Lower lobe of right lung (tissue), 2 donors: ENCODE measurements at places on chromosomes 2 and 18. TPM values are rescaled to one million over a fixed set of nuclear protein-coding genes. Genes with fewer than 3 reads are reported as not detected.

GATA6 gene
- total RNA-seq = 22.1 TPM

DNA sequence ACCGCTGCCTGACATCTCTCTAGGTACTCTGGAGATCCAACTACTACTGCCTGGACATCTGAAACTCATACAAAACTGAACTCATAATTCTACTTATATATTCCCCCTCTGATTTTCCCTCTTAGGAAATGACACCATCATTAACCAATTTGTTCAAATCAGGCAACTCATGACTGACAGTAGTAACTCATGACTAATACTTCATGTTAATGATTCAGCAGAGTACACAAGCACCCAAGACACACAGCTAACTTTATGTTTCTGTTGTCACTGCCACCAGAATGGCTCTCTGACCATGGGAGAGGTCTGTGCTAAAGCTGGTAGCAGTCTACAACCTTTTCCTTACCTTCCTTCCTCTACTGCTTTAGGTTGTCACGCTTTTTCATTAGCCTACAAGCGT is 91.1 kb downstream of the ITSN2 start:
- H3K4me1 ChIP-seq = no peaks in the 10 kb centered on the region
- no peak overlapping the region for H3K4me3 ChIP-seq
- no peak for DNase-seq
- no peaks in the 10 kb centered on the region for H3K27me3 ChIP-seq
- peaks cover 96% of the 10 kb centered on the region for H3K36me3 ChIP-seq

- H3K4me1 ChIP-seq = no peaks in the 10 kb centered on the region
- no peak for DNase-seq
- H3K27me3 ChIP-seq = no peaks in the 10 kb centered on the region
- no peak overlapping the region for H3K27ac ChIP-seq
- no peak overlapping the region for H3K4me3 ChIP-seq
Observed at GRCh38 chr2:111624411-111625156, 259.4 kb downstream of the ANAPC1 start.

MAP2 gene
- 22.6 TPM for total RNA-seq

- no peaks in the 10 kb centered on the region for H3K4me1 ChIP-seq
- no peak overlapping the region for H3K27ac ChIP-seq
- no peaks in the 10 kb centered on the region for H3K27me3 ChIP-seq
- no peaks in the 10 kb centered on the region for H3K36me3 ChIP-seq
- no peak overlapping the region for H3K4me3 ChIP-seq
Observed at GRCh38 chr2:226578373-226578772, 221.2 kb downstream of the IRS1 start.

DNA sequence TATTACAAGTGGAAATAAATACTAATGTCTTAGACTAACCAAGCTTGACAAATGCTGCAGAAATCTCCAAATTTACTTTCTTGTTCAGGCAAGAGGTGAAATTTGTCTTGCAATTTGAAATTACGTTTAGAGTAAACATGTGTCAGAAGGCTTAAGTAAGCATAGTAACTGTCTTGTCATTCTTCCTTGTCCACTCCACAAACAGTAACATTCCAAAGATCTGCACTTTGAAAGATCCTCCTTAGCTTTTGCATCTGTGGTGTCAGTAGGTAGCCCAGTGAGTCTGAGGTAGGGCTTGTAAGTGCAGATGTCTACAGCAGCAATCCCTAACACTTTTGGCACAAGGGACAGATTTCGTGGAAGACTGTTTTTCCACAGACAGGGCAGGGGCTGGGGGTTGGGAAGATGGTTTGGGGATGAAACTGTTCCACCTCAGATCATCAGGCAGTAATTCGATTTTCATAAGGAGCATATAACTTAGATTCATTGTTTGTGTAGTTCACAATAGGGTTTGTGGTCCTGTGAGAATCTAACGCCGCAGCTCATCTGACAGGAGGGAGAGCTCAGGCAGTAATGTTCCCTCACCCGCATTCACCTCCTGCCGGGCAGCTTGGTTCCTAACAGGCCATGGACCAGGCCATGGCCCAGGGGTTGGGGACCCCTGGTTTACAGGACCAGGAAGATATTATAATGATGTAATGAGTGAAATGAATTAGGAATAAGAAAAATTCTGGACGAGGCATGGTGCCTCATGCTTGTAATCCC is 18.6 kb downstream of the RASGRP3 start:
- no peak overlapping the region for H3K27ac ChIP-seq
- no peaks in the 10 kb centered on the region for H3K27me3 ChIP-seq
- H3K4me1 ChIP-seq = peaks cover 16% of the 10 kb centered on the region
- DNase-seq = no peak

- no peak overlapping the region for H3K4me3 ChIP-seq
- H3K27ac ChIP-seq = no peak overlapping the region
- DNase-seq = no peak
- no peaks in the 10 kb centered on the region for H3K36me3 ChIP-seq
- H3K4me1 ChIP-seq = no peaks in the 10 kb centered on the region
Observed at GRCh38 chr2:13522917-13523821, 806.4 kb downstream of the TRIB2 start.

GRCh38 chr2:116456429-116456828 is 1358.1 kb upstream of the DDX18 start:
- no peak overlapping the region for H3K4me3 ChIP-seq
- H3K27ac ChIP-seq = no peak overlapping the region
- DNase-seq = no peak
- no peaks in the 10 kb centered on the region for H3K27me3 ChIP-seq
- no peaks in the 10 kb centered on the region for H3K4me1 ChIP-seq

GRCh38 chr2:213086571-213086970 is 64.8 kb downstream of the IKZF2 start:
- H3K4me1 ChIP-seq = no peaks in the 10 kb centered on the region
- no peaks in the 10 kb centered on the region for H3K36me3 ChIP-seq
- no peak for DNase-seq
- H3K27ac ChIP-seq = no peak overlapping the region

- H3K4me3 ChIP-seq = no peak overlapping the region
- peaks cover 9% of the 10 kb centered on the region for H3K4me1 ChIP-seq
- H3K27ac ChIP-seq = no peak overlapping the region
Observed at GRCh38 chr18:22936515-22936914, 3.4 kb downstream of the RBBP8 start.

TRIM43 gene
- not detected for total RNA-seq

CBLN2 gene
- not detected for total RNA-seq

- H3K4me1 ChIP-seq = no peaks in the 10 kb centered on the region
- no peak overlapping the region for H3K4me3 ChIP-seq
- H3K36me3 ChIP-seq = no peaks in the 10 kb centered on the region
- H3K27me3 ChIP-seq = no peaks in the 10 kb centered on the region
- no peak overlapping the region for H3K27ac ChIP-seq
- no peak for DNase-seq
Observed at GRCh38 chr2:200054681-200055468, 99.5 kb downstream of the MAIP1 start.

DNA sequence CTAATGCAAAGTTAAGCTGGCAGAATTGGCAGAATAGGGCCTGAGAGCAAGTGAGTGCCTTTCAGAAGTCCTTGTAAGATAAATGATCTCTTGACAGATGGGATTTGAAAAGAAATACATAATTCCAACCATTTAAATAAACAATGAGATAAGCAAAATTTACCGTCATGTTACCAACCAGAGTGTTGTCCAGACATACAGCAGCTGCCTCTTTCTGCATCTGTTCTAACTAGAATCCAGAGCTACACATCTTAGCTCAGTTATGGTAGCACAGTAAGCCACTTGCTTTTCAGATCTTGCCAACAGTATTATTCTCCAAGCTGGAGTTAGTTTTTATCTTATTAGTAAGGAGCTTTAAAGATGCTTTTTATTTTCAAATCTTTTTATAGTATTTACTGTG is 179.6 kb downstream of the BARD1 start:
- no peak for DNase-seq
- H3K27me3 ChIP-seq = no peaks in the 10 kb centered on the region
- no peak overlapping the region for H3K27ac ChIP-seq
- H3K36me3 ChIP-seq = no peaks in the 10 kb centered on the region
- H3K4me1 ChIP-seq = no peaks in the 10 kb centered on the region

GRCh38 chr2:54952978-54953456 is 97.2 kb downstream of the RTN4 start:
- H3K4me1 ChIP-seq = peaks cover 10% of the 10 kb centered on the region
- H3K27ac ChIP-seq = no peak overlapping the region
- DNase-seq = no peak
- no peaks in the 10 kb centered on the region for H3K27me3 ChIP-seq

GRCh38 chr2:10454505-10454904 is 6.4 kb upstream of the ODC1 start:
- H3K4me3 ChIP-seq = no peak overlapping the region
- DNase-seq = no peak
- H3K4me1 ChIP-seq = peaks cover 12% of the 10 kb centered on the region
- H3K27me3 ChIP-seq = no peaks in the 10 kb centered on the region
- no peaks in the 10 kb centered on the region for H3K36me3 ChIP-seq
- no peak overlapping the region for H3K27ac ChIP-seq

DNA sequence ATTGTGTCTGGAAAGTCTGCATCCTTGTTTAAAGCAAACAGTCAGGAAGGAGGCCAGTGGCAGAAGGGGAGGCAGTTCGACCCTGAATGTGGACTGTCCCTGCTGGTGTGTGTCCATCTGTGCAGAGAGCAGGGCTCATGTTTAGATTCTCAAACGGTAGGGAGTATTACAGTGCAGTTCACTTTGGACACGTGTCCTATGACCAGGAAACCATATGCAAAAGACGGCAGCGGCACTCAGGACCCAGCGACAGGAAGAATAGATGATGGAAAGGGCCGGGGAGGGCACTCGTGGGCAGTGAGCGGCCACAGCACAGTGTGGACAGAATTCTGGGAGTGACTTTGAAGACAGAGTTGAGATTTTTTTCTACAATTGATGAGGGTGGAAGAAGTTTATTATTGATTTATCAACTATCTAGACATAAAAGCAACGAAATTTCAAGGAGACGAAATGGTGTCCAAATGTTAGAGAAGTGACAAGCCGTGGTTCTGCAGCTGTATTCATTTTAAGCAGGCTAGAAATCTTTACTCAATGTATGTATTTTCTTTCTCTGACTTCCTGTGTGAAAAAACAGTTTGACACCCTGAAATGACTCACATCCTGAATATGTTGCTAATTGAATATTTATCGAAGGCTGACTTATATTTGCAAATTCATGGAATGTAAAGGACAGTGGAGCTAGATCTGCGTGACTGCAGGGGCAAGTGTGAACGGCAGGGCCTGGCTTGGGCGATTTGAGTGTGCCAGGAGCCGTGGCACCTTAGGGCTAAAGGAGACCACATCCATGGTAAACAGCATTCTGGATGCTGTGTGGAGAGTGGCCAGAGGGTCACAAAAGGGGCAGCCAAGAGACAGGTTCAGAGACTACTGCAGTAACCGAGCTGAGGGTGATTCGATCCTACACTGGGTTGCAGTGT is 214.2 kb downstream of the PTGR3 start:
- no peak for DNase-seq
- peak overlapping the region; percentile 39 for H3K27ac ChIP-seq
- no peak overlapping the region for H3K4me3 ChIP-seq
- H3K27me3 ChIP-seq = no peaks in the 10 kb centered on the region
- H3K36me3 ChIP-seq = no peaks in the 10 kb centered on the region

DNA sequence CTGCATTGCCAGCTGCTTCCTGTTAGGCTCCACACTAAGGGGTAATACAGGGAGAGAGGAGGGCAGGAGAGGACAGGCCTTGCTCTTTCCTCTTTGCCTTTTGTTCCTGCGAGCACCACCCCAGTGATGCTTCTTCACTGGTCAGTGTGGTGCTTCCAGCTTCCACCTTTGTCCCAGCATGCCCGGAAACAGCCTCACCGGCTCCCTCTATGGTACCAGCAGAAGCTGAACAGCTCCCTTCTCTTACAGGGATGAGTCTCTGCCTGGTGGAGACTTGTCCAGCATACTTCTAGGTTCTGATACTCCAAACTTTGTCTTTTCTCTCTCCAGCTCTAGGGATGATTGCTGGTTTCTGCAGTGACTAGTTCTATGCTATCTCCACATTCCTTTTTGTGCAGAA is 413.3 kb downstream of the TSN start:
- DNase-seq = no peak
- no peaks in the 10 kb centered on the region for H3K27me3 ChIP-seq
- no peak overlapping the region for H3K4me3 ChIP-seq
- H3K4me1 ChIP-seq = no peaks in the 10 kb centered on the region

DNA sequence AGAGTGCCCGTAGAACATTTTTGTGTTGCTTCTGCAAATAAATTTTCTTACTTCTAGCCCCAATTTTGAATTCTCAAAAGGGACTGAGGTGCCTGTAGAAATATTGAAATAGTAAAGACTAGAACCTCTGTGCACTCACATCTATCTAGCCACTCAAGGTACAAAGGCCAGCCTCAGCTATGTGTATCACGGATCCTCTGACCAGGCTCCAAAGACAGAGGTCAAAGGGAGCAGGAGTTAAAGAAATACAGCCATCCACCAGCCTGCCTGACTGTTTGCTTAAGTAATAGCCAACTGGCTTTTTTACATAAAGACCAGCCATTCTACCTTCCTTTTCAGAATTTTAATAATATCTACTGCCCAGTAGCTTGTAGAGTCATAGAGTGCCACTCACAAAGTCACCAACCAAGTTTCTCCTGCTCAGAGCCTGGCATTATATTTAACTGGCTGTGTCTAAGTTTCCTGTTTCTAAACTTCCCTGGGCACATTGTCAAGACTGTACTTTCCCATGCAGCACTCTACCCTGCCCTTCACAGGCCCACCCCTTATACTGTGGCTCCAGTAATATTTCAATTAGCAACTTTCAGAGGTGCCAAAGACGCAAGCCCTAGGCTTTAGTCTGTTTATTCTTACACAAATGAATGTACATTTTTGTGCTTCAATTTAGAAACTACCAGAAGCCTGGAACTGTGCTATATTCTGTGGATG is 338.3 kb upstream of the NT5C1B start:
- H3K36me3 ChIP-seq = no peaks in the 10 kb centered on the region
- no peak overlapping the region for H3K4me3 ChIP-seq
- no peaks in the 10 kb centered on the region for H3K4me1 ChIP-seq
- DNase-seq = no peak
- H3K27me3 ChIP-seq = no peaks in the 10 kb centered on the region

GRCh38 chr2:197633109-197633657 is 42.2 kb downstream of the RFTN2 start:
- no peak overlapping the region for H3K27ac ChIP-seq
- no peaks in the 10 kb centered on the region for H3K4me1 ChIP-seq
- H3K4me3 ChIP-seq = no peak overlapping the region
- DNase-seq = no peak
- H3K36me3 ChIP-seq = no peaks in the 10 kb centered on the region
- no peaks in the 10 kb centered on the region for H3K27me3 ChIP-seq

MXD1 gene
- total RNA-seq = 33.8 TPM

ERBB4 gene
- 25.3 TPM for total RNA-seq

- H3K27me3 ChIP-seq = no peaks in the 10 kb centered on the region
- H3K27ac ChIP-seq = no peak overlapping the region
- H3K4me3 ChIP-seq = no peak overlapping the region
- H3K36me3 ChIP-seq = no peaks in the 10 kb centered on the region
- DNase-seq = no peak
Observed at GRCh38 chr2:123453046-123453700, 571.9 kb upstream of the CNTNAP5 start.

TSPYL6 gene
- not detected for total RNA-seq
